ENCODE measurements at places on chromosomes 5 and 9.

GRCh38 chr9:121883281-121884056 lies 209.6 kb downstream of the TTLL11 start:
- no peak for DNase-seq

DNA sequence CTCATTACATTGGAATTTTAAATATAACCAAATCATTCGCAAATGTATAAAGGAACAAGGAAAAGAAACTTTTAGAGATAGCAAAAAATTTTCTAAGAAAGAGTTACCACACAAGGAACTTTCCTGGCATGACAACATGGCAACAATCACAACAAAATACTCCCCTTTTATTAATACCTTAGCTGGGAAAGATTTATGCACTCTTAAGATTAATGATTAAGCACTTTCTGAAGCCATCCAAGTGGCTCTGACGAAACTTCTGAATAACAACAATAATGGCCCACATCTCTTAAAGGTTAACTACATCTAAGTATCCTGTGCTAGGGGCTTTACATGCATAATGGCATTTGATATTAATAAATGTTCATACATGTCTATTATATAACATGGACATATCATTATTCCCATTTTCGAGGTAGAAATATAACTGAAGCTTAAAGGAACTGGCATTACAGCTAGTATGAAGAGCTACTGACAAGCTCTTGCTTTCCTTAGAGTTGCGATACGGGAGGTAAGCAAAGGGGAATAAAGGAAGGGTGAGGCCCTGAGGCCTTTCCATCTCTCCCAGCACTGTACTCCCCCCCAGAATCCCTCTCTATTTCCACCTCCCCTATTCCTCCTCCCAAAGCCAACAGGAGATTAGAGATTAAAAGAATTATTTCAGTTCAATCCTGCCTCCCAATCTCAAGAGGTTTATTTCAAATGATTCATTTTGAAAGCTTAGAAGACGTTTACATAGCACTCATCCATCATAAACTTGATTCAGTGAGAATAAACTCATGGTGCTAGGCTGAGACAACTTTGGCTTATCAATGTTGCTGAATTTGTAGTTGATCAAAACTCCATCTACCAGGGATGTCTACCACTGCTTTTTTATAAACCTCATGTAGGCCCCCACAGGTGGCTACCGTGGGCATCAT lies 9.6 kb downstream of the MTMR12 start:
- DNase-seq, result no peak

DNA sequence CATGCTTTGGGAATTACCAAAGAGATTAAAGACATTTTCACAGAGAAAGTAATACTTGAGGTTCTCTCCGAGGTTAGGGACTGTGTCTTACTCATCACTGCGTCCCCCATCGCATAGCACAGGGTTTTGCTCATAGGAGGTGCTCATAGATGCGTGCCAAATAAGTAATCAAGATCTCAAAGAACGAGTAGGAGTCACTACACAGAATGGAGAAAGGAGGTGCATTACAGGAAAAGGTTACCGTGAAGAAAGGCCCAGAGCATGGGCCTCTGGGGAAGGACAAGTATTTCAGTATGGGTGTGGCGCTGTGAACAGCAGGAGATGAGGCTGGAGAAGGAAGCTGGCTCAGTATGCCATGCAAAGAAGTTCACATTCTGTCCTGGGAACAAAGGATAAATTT lies 182.4 kb downstream of the ACTL7B start:
- DNase-seq, result no peak

DNA sequence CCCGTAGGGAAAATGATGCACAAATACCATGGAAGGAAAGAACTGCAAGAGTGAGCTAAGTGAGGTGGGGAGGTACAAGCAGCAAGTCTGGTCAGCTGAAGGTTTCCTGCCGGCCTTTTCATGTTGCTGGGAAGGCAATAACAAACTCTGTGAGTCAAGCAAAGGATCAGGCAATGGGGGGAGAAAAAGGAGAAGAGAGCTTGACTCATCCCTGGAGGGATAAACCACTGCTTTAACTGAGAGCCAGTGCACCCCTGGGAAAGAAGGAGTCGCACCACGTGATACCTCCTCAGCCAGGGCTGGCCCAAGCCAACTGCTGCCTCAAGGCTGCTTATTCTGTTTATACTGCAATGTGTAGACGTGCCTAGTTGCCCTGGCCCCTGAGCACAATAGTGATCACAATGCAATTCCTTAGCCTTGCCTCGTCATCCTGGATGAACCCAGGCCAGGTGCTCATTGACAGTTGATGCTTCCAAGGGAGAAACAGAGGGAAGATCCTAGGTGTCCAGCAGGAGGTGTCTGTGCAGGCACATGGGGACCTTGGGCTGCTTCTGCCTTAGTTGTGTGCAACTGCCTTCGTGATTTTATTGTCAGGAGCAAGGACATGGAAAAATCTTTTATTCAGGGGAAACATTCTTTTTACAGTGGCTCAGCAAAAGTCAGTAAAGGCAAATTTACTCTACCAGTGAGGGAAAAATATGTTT lies 203.0 kb upstream of the TUT7 start:
- DNase-seq, result no peak

- no peak for DNase-seq
Measured at GRCh38 chr5:180523629-180524466, 29.7 kb downstream of the CNOT6 start.

DNA sequence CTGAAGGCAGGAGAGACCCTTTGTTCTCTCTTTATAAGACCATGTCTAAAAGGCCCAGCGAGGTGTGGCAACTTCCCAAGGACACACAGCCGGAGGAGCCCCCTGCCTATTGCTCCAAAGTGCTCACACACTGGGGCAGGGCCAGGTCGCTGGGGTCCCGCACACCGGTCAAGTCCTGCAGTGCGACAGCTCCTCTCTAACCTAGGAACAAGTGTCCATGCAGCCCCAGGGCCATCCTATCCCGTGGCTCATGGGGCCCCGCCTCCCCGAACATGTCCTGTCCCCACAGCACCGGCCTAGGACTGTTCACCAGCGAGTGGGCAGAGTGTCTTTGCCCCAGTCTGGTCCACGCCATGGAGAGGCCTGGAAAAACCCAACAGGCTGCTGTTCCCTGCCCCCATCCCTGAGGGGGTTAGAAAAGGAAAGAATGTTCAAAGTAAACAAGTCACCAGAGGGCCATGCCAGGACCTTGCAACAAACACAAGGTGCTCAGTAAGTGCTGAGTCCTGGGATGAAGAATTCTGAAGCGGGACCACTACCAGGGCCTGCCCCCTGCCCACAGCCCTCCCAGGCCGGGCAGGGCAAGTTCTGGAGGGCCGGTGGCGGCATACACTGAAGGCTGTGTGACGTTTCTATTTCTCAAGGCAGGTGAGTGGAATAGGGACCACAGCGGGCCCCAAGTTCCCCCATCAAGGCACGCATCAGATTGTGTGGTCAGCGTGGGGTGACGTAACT lies 938 bp downstream of the NINJ1 start:
- no peak for DNase-seq

- DNase-seq, result no peak
Measured at GRCh38 chr9:33017283-33018041, 7.6 kb upstream of the DNAJA1 start.

- DNase-seq, result no peak
Measured at GRCh38 chr9:137787381-137787780, 90.2 kb upstream of the CACNA1B start.

- DNase-seq, result no peak
Measured at GRCh38 chr5:71786337-71787055, 67.4 kb downstream of the CARTPT start.

- no peak for DNase-seq
Measured at GRCh38 chr5:96920744-96921355, 15.0 kb upstream of the LNPEP start.

DNA sequence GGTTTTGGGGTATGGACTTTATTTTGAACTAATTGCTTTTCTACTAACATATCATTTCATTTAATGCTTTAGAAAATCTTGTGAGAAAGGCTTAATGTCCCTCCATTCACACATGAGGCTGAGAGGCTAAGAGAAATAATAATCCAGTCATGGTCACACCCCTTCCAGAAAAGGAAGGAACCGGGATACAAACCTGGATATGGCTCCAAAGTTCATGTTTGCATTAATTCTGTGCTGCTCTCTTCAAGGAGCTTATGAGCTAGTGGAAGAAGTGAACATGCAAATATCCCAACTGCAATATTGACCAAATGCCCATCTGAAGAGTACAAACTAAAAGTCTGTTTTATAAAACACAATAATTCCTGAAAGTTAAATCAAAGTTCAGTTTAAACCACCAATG lies 732.1 kb upstream of the RIOK2 start:
- DNase-seq, result no peak

DNA sequence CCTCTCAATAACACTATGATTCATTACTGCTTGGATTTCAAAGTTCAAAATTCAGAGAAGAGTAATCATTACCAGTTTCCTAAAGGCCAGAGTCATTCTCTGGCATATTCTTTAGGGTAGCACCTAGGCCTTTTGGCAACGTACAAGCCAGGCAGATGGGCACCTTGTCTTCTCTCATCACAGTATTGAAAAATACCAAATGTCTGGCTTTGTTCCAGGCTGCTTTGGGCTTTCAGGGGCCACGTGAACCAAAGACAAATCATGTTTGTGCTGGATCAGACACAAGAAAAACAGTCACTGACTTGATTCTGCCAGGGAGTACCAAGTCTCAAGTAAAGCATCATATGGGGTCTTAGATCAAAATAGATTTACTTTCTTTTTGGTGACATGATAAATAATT lies 15.5 kb downstream of the MEGF9 start:
- DNase-seq, result no peak

DNA sequence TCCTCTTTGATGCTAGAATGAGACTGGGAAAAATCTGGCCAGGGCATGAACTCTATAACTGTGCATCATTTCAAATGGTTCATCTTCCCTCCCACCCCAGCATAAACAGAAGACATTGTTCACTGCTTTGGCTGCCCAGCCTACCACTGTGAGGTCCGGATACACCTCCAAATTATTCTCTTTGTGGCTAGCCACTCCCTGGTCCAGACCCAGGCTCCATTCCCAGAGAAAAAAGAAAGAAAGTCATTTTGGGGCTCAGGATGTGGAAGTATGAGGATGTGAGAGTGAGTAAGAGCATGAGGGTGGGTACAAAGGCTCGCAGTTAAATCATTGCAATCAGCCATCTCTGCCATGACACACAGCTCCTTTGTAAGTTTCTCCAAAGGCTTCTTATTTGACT lies 559.2 kb downstream of the PSAT1 start:
- no peak for DNase-seq

DNA sequence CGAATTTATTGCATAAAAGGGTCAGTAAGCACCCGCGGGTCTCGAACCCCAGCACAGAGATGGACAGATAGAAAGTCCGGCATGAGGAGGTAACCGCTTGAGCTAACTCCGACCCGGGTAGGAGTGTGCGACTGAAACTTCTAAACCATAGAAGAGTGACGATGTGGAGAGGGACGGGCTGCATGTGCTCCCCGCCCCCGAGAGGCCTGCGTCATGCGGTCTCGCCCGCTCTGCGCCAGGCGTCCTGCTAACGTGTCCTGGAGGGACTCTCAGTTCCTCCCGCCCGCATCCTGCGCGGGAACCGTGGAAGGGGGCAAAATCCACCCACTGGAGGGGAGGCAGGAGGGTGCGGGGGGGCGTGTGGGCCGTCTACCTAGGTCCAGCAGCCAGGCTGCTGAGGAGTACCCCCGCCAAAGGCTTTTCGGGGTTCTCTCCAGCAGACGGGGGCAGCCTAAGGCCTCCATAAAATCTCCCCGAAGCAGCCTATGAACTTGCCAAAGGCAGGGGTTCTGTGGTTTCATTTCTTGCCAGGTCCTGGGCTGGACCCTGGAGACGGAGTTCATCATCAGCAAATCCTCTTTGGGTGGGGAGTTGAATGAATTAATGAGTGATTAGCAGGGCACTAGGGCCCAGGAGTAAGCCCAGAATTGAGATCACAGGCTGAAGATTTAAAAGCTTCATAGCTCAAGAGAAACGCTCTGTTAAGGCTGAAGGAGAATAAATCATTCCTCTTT lies 51.9 kb downstream of the TGFBI start:
- peak; percentile 11 for DNase-seq

DNA sequence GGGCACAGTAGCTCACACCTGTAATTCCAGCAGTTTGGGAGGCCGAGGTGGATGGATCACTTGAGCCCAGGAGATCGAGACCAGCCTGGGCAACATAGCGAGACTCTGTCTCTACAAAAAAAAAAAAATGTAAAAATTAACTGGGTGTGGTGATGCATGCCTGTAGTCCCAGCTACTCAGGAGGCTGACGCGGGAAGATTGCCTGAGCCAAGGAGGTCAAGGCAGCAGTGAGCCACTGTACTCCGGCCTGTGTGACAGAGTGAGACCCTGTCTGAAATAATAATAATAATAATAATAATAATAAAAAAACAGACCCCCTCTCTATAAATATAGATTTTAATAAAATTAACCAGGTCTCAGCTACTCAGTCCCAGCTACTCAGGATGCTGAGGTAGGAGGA lies 179.7 kb downstream of the AOPEP start:
- no peak for DNase-seq

GRCh38 chr5:62614355-62614754 lies 35.7 kb downstream of the LRRC70 start:
- no peak for DNase-seq

DNA sequence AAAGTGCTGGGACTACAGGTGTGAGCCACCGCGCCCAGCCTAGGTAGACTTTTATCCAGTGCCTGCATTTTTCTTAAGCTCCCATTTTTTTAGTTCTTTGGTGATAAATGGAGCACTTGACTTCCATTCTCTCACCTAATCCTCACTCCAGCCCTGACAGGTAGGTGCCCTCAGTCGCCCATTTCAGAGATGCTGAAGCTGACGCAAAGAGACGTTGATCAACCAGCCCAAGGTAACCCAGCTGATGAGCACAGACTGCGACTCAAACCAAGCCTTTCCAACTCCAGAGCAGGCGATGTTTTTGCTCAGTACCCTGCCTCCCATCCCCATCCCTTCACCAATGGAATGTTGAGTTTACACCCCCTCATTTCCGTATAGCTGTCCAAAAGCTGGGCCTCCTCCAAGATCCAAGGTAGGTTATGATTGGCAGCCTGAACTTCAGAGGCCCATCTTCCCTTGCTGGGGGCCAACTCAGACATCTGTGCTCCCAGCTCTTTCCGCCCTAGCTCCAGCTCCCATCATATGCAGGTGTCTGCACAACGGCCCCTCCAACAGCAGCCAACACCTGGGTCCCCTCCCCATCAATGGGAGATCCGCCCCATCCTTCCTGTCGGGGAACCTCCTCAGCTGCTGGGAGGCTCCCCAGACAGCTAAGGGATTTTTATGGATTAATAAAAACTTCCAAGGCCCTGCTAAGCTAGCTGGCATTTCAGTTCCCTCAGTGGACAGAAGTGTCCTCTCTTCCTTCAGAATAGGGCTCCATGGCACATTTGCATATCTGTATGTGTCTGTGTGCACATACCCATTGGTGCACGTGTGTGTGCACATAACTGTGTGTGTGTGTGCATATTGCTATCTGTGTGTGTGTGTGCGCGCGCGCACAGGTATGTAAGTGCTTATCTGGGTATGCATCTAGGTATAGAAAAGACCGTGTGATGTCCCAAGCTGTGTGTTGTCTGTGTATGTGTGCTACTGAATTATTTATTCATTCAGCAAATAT lies 39.3 kb upstream of the VDAC1 start:
- no peak for DNase-seq

- DNase-seq, result no peak
Measured at GRCh38 chr9:71626395-71626794, 141.9 kb downstream of the CEMIP2 start.

Data from stimulated activated CD4-positive, alpha-beta T cell treated with anti-CD3 and anti-CD28 coated beads, Interleukin-15, amount 100 ng/mL, for 1 hour (primary cell).